ENCODE measurements at places on chromosomes 16 and 17.

- no peak for DNase-seq
Observed at GRCh38 chr16:27427538-27427937, 25.6 kb downstream of the IL21R start.

GRCh38 chr17:60597297-60597696 is 2.7 kb upstream of the PPM1D start:
- DNase-seq: no peak

DNA sequence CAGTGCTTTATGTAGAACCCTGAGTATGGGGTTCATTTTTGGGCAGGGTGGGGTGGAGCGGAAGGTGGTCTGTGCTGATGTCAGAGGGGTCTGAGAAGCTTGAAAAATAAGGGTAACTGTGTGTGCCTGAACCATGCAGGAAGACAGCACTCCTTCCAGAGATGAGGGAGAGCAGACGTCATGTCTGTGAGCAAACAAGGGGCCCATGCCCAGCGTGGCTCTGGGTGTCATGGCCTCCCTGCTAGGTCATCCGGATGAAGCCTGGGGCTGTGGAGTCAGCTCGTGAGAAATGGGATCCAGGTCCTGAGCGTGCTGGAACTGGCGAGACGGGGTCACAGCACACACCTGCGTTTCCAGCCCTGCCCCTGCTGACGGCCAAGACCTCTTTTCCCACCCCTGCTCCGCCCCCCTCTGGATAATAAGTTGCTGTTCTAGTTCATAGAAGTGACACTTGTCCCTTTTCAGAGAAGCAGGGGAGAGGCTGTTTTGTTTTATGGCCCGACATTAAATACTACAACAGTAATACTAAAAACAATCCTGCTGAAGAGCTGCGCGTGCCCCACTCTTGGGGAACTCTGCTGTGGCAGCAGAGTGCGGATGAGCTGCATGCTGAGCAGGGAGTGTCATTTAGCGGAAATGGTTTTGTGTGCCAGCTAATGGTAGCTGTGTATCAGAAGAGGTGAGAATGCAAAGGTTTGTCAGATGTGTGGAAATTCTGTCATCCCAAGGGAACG is 92.6 kb downstream of the RPTOR start:
- no peak for DNase-seq

- no peak for DNase-seq
Observed at GRCh38 chr16:8951447-8952280, 12.0 kb downstream of the USP7 start.

- DNase-seq: no peak
Observed at GRCh38 chr17:75721463-75722011, 278 bp downstream of the ITGB4 start.

- peak; percentile 81 for DNase-seq
Observed at GRCh38 chr17:48074322-48075081, 26.3 kb downstream of the NFE2L1 start.

DNA sequence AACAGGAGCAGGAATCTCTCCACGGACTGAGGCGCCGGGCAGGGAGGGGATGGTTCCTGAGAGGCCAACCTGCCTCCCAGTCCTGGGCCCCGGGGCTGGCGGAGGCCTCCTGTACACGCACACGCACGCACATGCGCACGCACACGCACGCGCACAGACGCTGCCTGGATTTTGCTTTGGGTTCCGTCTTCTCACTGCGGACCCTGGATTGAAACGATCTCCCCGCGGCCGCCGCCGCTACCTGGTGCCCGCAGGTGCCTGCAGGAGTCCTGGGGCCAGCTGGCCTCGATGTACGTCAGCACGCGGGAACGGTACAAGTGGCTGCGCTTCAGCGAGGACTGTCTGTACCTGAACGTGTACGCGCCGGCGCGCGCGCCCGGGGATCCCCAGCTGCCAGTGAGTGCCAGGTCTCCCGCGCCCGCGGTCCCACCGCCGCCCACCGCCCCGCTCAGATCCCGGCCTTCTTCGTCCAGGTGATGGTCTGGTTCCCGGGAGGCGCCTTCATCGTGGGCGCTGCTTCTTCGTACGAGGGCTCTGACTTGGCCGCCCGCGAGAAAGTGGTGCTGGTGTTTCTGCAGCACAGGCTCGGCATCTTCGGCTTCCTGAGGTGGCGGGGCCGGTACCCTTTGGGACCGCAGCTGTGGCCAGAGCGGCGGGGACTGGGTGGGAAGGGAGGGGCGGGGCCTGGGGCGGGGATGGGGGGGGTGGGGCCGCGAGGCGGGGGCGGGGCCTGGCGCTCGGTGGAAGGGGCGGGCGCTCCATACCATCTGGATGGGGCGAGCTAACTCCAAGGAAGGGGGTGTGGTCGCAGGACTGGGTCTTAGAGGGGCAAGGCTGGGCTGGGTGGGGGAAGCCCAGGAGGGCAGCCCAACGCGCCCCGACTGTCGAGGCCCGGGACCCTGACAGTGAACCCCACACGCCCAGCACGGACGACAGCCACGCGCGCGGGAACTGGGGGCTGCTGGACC is 12.3 kb downstream of the CES4A start:
- DNase-seq: no peak

DNA sequence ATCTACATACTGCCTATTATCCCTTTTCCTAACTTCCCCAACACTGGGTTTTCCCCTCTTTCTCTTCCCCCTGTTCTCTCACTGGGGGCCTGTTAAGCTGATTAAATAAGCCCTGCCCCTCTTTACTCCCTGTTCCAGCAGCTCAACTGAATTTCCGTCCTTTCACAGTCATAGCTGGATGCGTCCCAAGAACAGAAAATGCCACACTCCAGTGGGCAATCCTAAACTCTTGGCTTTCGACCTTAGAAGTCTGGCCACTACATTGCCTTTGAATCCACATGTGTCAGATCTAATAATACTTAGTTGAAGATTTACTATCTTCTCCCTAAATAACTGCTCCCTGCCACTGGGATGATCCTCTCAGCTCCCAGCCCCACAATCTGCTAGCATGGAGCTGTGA is 34.5 kb downstream of the KCNJ16 start:
- peak; percentile 27 for DNase-seq

DNA sequence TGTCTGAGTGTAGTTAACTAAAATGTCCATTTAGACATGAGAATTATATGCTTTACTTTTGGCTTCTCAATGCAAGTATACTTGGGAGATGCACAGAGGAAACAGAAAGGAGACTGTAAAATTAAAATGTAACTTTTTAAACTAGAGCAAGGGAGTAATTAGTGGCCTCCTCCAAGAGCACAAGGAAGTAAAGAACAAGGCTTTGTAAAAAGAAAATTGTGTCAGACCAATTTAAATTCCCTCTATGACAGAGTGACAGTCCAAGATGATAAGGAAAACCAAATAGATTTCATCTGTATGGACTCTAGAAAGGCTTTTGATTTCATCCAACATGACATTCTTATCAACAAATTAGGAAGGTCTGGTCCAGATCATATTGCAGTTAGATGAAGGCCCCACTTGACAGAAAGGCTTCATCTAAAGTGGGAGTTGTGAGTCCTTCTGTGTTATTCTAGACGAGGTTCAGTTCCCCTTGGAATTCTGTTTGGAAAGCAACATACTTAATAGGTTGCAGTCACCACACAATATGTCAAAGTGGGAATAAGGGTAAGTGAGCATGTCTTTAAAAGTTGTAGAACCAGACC is 6.5 kb upstream of the CAPNS2 start:
- DNase-seq: no peak

DNA sequence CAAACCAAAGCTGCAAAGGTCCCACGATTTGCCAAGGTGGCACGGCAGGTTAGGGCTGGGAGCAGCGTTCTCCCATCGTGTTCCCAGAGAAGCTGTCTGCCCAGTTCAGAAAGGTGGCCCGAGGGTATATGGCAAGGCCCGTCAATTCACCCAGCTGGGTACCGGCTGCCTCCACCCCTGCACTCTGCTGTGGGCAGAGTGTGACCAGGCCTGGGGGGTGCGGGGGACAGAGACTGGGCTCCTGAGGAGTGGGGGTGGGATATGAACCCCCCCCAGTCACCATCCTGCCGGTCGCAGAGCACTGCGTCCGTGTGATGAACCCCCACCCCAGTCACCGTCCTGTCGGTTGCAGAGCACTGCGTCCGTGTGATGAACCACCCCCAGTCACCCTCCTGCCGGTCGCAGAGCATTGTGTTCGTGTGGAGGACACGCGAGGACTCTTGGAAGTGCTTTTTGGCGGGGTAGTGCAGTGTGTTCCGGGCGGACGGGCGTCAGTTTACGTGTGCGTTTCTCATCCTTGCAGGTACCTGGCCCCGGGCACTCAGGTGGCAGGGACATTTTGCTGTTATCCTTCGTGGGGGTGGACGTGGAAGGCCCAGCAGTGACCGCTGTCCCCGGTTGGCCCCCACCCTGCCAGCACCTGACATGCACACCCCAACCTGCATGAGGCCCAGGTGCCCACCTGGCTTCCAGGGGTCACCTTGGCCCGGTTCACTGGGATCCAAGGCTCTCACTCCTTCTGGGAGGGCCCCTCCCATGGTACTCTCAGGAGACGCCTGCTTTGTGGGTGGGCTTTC is 2.7 kb upstream of the FASN start:
- no peak for DNase-seq

GRCh38 chr16:30406795-30407101 is 658 bp upstream of the ZNF771 start:
- no peak for DNase-seq

- no peak for DNase-seq
Observed at GRCh38 chr17:29686993-29687590, 64.4 kb upstream of the CORO6 start.

GRCh38 chr16:81716478-81717225 is 62.4 kb upstream of the PLCG2 start:
- DNase-seq: no peak

- DNase-seq: no peak
Observed at GRCh38 chr17:77516902-77517301, 376.1 kb downstream of the SEC14L1 start.

GRCh38 chr16:85820604-85821372 is 21.3 kb downstream of the COX4I1 start:
- DNase-seq: no peak

- peak; percentile 3 for DNase-seq
Observed at GRCh38 chr16:23905027-23905426, 69.2 kb downstream of the PRKCB start.

DNA sequence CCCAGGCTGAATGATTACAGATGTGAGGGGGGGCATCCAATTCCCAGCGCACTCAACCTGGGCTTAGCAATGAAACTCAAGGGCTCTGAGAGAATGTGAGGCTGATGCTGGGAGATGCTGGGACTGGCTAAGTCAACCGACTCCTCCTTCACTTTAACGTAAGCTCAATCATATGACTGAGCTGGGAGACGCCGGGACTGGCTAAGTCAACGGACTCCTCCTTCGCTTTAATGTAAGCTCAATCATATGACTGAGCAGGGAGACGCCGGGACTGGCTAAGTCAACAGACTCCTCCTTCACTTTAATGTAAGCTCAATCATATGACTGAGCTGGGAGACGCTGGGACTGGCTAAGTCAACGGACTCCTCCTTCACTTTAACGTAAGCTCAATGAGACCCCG is 179.4 kb downstream of the VPS53 start:
- no peak for DNase-seq

DNA sequence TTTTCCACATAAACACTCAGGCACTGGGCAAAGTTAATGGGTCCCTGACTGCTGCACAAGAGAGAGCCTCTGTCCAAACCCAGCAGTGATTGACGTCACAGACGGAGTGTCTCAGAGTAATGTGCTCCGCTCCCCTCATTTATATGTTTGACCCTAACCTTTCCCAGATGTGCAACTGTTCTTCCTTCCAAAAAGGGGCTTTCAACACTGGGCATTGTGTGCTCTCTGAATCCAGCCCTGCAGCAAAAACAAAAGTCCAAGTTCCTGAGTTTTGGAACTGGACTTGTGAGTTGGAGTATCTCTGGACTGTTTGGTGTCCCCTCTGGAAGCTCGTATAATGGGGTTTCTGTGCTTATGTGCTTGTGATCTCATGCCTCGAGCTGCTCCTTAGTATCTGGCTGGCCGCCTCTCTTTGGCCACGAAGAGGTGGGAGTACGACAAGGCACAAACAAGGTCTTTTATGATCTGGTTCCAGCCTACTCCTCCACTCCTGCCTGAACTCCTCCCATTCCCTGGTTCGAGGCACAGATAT is 76.4 kb upstream of the SMIM36 start:
- DNase-seq: peak; percentile 82

GRCh38 chr17:14748036-14748710 is 447.3 kb downstream of the HS3ST3B1 start:
- no peak for DNase-seq

GRCh38 chr17:74457146-74457819 is 9.2 kb upstream of the CD300A start:
- DNase-seq: peak; percentile 12

DNA sequence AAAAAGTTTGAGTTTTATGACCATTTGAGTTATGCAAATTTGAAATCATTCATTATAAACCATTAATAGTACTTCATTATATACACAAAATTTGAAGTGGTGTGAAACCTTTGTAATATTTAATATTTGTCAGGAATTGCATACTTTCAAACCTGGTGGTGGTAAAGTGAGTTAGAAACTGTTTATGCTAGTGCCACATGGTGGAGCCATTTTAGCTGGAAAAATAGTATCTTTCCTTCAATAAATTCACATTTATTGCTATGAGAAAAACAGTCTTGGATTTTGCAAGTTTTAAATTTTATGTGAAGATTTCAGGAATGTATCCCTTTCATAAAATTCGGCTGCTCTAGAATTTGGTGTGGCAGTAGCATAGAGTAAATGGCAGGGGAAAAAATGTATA is 7.3 kb upstream of the BLMH start:
- no peak for DNase-seq

DNA sequence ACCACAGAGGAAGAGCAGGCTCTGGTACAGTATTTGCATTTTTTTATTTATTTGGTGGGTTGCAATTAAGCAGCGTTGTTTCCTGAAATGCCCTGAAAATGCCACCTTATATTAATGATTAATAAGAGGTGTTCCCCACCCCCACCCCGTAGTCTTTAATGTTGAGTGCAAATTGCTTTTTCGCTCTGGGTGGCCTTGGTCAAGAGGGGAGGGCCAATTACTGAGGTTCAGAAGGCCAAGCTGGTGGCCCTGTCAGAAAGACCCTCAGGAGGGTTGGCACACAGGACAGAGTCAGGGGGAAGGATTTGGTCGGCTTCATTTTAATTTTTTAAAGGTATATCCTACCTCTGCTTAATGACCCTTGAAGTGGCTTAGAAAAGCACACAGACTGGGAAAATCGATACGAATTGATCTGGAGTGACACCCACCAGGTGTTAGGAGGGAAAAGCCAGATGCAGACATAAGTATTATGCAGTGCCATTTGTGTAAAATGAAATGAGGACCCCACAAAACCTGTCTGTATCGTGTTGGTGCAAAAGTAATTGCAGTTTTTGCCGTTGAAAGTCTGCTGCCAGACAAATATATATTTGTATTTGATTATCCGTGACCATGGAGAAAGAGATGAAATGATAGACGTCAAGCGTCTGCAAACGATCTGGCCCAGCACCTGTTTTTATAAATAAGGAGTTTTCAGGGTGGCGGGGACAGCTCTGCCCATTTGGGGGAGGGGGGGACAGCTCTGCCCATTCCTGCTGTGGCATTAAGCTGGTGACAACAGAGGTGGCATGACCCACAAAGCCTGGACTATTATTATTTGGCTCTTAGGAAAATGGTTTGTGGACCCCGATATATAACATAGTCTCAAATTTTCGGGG is 143.8 kb upstream of the PLCG2 start:
- DNase-seq: no peak

- DNase-seq: no peak
Observed at GRCh38 chr17:5951912-5952311, 118.3 kb upstream of the WSCD1 start.

All from fibroblast of gingiva (primary cell).